Activated T-cell treated with anti-CD3 and anti-CD28 coated beads, Interleukin-2, amount 50 U/mL, for 48 hours (primary cell): ENCODE measurements at places on chromosomes 2 and 18.

GRCh38 chr2:66583881-66584280, 149.0 kb downstream of the MEIS1 start:
- no peak for DNase-seq

DNA sequence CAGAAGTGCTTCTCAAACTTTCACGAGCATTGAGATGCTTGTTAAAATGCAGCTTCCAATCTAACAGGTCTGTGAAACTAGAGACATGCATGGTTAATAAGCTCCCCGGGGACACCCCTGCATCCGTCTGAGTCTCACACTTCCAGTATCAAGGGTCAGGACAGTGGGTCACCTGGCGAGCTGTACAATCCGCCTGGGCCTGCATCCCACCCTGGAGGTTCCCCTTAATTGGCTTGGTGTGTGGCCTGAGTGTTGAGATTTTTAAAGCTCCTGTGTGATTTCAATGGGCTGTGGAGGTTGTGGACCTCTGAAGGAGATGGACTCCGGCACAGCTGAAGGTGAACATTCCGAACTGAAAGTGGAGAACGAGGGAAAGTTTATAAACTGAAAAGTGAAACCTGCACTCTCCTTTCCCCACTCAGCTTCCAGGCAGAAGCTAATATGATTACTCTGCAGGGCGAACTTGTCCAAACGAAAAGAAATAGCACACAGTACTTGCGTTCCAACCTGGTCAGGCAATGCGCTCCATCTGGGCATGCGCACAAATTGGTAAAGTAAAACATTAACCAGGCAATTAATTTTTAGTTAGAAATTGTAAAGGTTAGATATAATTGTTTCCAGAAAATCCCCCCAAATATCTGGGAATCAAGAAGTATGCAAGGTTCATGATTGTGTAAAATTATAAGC, 191.7 kb upstream of the ALKAL2 start:
- no peak for DNase-seq

GRCh38 chr2:68352651-68353391, 12.3 kb upstream of the PLEK start:
- DNase-seq = no peak

DNA sequence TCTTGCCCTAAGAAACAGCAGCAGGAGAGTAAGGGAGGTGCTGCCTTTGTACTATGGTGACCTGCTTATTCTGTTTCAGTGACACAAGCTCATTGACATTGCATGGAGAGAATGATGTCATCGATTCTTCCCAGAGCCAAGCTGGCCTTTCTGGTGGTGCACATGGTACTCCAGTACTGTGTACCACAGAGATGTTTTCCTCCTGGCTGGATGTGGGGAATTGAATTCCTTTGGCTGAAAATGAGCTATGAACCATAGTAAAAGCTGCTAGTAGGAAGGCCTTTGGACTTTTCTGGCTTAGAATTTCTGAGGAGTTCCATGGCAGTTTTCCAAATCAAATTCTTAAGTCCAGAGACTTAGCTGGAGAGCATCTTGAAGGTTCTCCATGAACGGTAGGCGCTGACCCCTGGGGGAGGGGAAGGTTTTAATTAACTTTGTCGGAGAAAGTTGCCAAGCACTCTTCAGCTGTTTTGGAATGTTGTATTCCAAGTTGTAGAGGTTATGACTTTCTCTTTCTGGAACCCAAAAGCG, 17.1 kb upstream of the B3GNT2 start:
- DNase-seq = no peak

GRCh38 chr2:239443666-239444567, 43.1 kb upstream of the HDAC4 start:
- DNase-seq = no peak

DNA sequence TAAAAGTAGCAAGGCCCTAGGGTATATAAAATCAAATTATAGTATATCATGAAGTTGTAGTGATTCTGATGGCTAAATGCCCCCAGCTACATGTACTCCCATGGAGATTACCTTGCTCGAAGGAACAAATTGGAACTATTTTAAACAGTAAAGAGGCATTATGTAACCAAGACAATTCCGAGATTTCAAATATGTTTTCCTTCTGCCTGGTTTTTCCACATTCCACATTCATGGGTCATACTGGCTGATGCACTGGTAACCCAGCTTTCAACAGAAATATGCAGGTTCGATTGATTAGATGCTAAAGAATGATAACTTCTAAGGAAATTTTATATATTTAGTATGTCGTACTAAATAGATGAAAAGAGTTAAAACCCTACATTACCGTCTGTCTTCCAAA, 62.3 kb upstream of the MGAT4A start:
- DNase-seq = no peak

- no peak for DNase-seq
Measured at GRCh38 chr2:159150280-159150746, 136.2 kb downstream of the WDSUB1 start.

- no peak for DNase-seq
Measured at GRCh38 chr18:28036488-28036887, 140.4 kb downstream of the CDH2 start.

GRCh38 chr2:157936406-157936805, 60.3 kb upstream of the ACVR1 start:
- no peak for DNase-seq

DNA sequence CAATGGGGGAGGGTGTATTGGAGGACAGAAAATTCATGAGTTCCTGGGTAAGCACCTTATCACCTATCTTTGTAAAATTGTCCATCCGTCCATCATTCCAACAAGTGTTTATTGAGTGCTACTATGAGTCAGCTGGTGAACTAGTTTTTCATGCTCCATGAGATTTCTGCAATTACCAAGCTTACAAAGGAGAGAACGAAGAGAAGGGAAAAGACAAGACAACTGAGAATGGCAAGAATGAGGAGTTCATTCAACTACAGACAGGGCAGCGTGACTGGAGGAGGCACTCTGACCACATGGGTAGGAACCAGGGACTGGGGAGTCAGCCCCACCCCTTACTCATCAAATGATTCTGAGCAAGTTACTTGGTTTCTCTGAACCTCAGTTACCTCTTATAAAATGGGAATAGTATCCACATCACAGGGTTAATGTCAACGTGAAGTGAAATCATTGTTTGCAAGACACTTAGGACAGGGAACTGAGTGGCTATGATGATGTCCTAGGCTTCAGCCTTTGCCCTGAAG, 18.6 kb upstream of the TXNDC2 start:
- no peak for DNase-seq

GRCh38 chr2:88713408-88713807, 21.9 kb downstream of the RPIA start:
- no peak for DNase-seq

DNA sequence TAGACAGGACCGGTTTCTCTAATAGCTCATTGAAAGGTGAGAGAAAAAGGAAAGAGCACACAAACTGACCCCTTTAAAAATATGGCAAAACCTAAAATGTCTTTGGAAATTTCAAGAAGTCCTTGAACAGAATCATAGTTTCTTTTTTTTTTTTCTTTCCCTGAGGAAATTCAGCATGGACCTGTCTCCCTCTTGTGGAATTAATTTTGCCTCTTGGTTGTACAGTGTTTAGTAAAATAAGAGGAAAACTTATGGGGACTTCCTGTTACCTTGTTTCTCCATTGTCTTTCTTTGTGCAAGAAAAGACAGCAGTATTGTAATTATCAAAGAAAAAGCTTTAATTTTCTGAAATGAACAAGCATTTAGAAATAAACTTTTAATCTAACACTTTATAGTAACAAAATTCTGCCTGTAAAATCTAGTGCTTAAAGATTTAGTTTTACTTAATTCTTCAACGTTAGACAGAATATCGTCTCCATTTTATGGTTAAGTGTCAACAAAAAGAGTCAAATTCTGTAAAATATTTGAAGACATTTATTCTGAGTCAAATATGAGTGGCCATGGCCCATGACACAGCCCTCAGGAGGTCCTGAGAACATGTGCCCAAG, 176.3 kb upstream of the NABP1 start:
- DNase-seq = no peak

DNA sequence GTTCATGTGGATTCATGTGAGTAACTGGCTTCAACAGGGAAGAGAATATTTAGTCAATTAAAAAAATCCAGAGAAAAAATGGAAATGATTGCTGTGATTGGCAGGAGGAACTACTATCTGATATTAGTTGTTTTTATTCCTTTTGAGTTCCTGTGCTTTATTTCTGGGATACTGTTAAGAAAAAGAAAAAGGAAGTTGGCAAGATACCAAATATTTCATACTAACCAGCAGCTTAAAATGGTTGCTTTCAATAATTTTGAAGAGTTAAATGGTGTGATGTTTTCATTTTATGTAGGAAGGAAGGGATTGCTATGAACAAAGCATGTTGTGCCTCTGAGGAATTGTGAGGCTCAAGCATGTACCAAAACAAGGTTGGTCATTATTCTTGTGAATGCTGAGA, 8.1 kb upstream of the MTX2 start:
- DNase-seq = no peak

- no peak for DNase-seq
Measured at GRCh38 chr18:45173799-45174519, 441.3 kb upstream of the SLC14A2 start.

- DNase-seq = peak; percentile 52
Measured at GRCh38 chr2:106085181-106085940, 108.7 kb downstream of the UXS1 start.

- DNase-seq = no peak
Measured at GRCh38 chr2:105238664-105239240, 2.8 kb upstream of the GPR45 start.

DNA sequence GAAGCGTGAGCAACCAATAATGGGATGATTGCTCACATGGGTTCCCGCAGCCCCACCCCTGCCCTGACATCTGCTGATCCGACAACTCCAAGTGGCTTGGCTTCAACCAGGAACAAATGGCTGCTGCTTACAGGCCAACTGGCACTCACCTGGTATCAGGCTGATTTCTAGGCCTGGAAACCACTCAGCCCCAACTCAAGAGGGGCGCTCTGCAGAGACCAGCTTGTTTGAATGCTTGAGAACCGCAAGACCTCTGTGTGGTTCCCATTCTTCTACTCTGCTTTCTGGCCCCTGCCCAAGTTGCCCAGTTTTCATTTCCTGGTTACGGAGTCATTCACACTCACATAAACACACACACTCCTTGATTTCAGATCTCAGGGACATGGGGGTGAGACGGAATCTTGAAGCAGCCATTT, 52.0 kb downstream of the TNP1 start:
- DNase-seq = no peak

- no peak for DNase-seq
Measured at GRCh38 chr18:1452821-1453220, 548.1 kb downstream of the ADCYAP1 start.

DNA sequence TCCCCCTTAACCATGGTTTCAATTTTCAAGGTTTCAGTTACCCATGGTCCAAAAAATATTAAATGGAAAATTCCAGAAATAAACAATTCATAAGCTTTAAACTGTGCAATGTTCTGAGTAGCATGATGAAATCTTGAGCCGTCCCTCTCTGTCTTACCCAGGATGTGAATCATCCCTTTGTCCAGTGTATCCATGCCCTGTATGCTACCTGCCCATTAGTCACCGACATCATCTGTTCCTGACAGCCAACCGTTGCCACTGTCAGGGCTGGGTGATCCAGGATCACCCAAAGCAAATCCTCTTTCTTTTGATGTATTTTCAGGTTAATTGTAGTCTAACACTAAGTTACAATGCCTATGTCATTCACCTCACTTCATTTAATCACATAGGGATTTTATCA, 15.7 kb upstream of the OLA1 start:
- no peak for DNase-seq

DNA sequence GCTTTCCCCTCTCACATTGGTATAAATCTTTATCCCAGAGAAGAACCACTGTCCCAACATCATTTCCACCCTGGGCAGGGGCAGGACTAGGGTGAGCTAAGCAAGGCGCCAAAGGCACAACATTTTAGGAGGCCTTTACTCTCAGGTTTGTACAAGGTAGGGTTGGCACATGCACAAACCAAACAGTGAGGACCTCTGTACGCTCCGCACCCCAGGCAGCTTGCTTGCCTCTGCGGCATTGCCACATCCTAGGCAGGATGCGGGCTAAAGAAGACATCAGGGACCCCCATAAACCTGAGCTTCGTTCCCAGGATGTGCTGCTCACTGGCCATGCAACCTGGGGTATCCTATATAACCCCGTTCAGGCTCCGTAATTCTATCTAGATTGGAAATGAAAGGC, 128.1 kb upstream of the DAPL1 start:
- no peak for DNase-seq

DNA sequence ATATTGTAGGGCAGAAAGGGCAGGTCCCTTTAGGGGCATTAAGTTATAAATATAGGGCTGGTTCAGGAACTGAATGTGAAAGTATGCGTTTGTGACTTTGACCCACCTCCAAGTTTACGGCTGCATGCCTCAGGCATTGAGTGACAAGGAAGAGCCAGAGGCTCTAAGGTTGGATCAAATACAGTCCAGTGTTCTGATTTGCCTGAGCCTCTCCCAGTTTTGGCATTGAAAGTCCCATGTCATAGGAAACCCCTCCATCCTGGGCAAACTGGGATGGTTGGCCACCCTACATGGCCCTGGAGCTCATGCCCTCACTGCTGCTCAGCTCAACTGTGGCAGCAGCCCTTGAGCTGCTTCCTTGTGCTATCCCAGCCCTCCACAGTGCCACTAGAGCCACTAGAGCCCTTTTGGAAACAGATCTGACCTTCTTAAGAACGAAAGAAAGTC, 29.9 kb downstream of the HK2 start:
- no peak for DNase-seq

DNA sequence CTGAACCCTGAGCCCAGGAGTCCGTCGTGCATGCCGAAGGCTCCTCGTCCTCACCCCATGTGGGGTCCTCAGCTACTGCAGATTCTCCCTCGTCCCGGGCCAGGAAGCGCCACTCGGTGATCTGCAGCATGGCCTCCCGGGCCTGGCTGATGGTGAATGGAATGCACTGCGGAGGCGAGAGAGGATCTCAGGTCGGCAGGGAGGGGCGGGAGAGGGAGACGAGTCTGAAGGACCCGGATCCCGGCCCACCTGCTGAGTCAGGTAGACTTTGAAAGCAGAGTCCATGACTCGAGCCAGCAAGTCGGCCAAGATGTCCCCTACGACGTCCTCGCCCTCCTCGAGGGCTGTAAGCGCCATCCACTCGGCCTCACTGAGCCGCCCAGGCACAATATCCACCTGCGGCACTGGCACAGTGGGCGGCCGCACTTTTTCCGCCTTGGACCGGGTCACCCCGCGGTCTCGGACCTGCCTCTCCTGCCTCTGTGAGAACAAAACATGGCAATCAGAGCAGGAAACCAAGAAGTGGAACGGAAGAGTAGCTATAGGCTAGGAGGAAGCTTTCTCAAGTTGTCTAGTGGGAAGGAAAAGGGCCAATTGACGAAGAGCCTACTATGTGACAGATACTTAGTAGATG, 5.5 kb downstream of the C2orf81 start:
- DNase-seq = no peak

- DNase-seq = no peak
Measured at GRCh38 chr2:157911750-157912149, 35.6 kb upstream of the ACVR1 start.
